ENCODE measurements at places on chromosomes 2 and 18.

DNA sequence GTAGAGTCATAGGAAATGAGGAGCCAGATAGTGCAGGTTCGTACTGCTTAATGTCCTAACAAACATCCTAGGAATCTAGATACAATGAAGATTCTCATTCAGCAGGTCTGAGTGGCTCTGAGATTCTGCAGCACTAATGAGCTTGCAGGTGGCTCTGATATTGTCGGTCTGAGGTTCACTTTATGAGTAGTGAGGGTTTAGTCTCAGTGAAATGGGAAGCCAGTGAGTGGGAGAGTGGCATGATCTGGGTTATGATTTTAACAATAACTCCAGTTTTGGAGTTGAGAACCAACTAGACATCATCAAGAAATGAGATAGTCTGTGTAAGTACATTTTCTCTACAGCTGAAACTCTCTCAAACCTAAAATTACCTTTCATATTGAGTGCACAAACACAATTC lies 166.8 kb upstream of the SP5 start:
- no peak for DNase-seq

- DNase-seq = no peak
These were observed 16.2 kb upstream of the APOB start for GRCh38 chr2:21059885-21060610.

DNA sequence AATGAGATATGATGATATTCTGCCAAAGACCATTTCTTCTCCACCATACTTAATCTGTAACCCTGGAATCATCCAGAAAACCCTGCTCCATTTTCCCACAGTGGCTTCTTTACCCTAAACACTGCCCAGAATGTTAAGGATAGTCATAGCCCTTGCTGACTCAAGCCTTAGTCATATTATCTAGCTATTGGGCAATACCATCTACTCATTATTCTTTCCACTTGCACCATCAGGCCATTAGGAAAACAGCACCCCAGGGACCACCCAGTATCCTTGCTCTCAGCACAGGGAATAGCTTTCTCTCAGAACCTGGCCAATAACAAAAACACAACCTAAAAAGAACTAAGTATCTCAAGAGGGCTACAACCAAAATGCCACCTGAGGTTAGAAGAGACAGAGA lies 445.7 kb upstream of the SLC14A2 start:
- no peak for DNase-seq

DNA sequence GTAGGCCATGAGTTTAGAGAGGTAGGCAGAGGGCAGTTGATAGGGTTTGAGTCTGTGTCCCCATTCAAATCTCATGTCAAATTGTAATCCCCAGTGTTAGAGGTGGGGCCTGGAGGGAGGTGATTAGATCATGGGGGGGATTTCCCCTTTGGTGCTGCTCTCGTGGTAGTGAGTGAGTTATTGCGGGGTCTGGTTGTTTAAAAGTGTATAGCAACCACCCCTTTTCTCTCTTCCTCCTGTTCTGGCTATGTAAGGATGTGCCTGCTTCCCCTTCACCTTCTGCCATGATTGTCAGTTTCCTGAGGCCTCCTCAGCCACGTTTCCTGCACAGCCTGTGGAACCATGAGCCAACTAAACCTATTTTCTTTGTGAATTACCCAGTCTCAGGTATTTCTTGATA lies 25.5 kb downstream of the MARCHF4 start:
- DNase-seq = no peak

Data from SK-N-MC (cell line).